WERI-Rb-1 (cell line): ENCODE measurements at places on chromosomes 6 and 20.
A peak's percentile ranks its signal among the peaks of the same experiment; 100 is the strongest.

DNA sequence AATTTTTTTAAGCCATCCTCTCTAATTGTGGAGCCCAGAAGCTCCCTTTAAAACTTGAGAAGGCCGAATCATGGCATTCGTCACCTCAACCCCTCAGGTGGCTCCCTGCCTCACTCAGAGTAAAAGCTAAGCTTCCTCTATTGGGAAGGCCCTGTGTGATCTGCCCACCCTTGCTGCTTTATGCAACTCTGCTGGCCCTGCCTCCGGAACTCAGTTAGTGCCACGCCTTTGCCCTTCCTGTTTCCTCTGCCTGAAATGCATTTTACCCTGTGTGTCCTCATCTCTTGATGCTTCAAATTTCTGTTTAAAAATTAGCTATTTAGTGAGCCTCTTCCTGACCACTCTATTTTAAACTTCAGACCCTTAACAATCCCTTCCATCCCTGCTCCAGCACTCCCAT lies 5.7 kb downstream of the PACRG start:
- DNase-seq = no peak

DNA sequence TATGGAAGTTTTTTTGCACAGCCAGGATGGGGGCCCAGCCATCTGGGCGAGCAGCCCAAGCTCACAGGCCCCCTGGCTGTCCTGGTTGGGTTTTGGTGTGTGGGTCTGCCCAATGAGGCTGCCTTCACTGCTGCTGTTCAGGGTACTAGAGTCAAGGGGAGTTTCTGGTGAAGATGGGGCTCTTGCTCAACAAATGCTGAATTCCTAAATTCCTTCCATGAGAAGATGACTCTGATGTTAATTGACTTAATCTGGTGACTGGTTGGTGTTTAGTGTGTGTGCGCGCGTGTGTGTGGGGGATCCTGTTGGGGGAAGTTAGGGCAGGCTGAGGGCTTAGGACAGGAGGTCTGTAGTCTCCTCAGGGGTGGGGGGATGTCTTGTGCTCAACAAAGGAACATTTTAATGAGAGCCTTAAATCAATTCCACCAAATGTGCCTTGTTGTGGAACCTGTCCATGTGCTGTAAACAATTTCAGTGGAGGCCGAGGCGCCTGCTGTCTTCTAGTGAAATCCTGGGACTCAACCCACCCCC lies 1.9 kb downstream of the PTK7 start:
- no peak for DNase-seq

DNA sequence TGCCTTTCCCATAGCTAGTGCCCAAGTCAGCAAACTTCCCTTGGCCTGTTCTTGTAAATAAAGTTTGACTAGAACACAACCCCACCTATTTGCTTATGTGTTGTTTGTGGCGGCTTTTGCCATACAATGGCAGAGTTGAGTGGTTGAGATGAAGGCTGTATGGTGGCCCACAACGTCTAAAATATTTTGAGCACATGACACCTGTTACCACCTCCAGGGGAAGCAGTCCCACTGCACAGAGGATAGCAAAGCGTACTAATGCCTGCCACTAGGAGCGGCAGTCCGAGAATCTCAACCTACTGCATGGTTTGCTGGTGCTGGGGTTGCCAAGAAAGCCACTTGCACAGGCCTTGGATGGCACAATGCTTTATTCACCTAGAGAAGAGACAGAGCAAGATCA lies 58.6 kb downstream of the TGM2 start:
- DNase-seq = no peak

- DNase-seq = no peak
Measured at GRCh38 chr6:136923954-136924673, 2.0 kb downstream of the SLC35D3 start.

DNA sequence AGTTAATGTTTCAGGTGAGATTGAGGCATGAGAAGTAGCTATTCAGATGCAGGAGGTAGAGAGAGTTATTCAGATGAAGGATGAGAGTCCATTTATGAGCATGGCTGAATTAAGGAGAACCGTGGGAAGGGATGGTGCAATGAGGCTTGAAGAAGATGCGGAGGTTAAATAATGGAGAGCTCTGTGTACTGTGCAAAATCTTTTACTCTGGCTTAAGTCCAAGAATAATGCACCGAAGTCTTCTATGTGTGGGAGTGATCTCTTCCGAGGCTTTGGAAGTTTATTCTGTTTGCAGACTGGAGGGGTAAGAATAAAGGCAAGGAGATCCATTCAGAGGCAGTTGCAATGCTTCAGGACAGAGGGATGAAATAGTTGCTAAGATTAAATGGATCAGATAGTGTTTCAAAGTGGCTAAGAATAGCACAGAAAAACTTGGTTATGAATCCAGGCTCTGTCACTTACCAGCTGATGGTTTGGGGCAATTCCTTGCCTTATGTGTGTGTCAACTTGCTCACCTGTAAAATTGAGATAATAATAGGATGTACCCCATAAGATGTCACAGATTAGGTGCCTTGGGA lies 467.1 kb downstream of the HDGFL1 start:
- no peak for DNase-seq

- DNase-seq = peak; percentile 92
Measured at GRCh38 chr20:1900321-1900801, 5.2 kb downstream of the SIRPA start.

DNA sequence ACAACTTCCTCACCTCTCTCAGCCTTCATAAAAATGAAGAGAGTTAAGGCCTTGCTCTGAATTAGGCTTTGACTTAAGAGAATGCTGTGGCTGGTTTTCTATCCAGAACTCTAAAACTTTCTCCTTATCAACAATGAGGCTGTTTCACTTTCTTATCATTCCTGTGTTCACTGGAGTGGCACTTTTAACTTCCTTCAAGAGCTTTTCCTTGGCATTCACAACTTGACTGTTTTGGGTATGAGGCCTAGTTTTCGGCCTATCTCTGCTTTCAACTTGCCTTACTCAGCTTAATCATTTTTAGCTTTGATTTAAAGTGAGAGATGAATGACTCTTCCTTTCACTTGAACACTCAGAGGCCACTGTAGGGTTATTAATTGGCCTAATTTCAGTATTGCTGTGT lies 4.3 kb upstream of the LOC128125822 start:
- DNase-seq = no peak

- no peak for DNase-seq
Measured at GRCh38 chr6:106688177-106688951, 59.0 kb downstream of the QRSL1 start.

DNA sequence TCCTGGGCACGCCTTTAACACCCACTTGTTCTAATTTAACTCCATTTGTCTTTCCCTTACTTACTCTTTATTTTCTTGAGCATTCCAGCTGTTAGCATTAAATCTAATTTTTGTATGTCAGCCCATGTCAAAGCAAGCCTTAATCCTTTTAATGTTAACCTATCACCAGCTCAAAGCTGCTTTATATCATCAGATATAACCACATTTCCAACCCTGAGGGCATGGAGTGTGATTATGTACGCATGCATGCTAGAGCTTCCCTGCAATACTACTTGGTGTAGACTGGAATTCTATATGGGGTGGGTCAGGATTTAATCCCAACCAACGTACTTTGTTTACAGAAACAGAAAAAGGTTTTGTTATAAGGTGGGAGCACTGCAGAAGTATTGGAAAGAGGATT lies 139.4 kb upstream of the HMGN3 start:
- DNase-seq = no peak
